CD4-positive, alpha-beta memory T cell (primary cell): ENCODE measurements at places on chromosomes 5 and 9. TPM values are rescaled to one million over a fixed set of nuclear protein-coding genes. Genes with fewer than 3 reads are reported as not detected.
A peak's percentile ranks its signal among the peaks of the same experiment; 100 is the strongest.

FAXDC2 gene
- polyA plus RNA-seq, result 1.7 TPM

DNA sequence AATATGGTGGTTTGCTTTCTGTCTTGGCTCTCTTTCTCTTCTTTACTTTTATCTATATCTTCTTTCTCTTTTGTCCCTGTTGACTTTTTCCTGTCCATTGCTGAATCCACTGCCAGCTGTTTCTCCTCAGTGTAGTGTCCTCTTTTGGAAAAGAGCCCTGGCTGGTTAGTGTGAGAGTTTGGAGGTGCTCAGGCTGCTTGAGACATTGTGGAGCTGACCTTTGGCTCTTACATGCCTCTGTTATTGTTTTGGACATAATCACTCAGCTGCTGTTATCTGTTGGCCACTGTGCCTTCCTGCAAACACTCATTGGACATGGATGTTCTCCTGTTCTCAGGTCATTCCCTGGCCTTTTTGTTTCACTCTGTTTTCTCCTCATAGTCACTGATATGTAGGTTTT is 295.4 kb upstream of the RIOK2 start:
- H3K36me3 ChIP-seq, result no peaks in the 10 kb centered on the region
- no peaks in the 10 kb centered on the region for H3K4me1 ChIP-seq
- no peak overlapping the region for H3K27ac ChIP-seq
- no peak for DNase-seq
- no peak overlapping the region for H3K4me3 ChIP-seq
- no peaks in the 10 kb centered on the region for H3K27me3 ChIP-seq

DNA sequence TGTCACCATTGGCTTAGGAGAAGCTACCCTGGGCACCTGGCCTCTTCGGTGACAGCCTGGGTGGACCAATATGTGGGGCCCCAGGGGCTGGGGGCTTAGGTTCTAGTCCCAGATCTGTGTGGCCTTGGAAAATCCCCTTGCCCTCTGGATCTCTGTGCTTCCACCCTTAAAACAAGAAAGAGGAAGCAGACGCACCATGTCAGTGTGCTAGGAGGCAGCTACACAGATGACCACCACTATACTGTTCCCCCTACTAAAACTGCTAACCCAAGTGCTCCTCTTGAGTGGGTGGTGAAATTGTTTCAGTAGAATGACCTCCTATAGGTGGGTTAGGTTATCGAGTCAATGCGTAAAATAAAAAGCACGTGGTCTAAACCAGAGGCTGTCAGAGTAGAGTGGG is 31.0 kb downstream of the AFAP1L1 start:
- DNase-seq, result no peak
- no peaks in the 10 kb centered on the region for H3K27me3 ChIP-seq
- no peaks in the 10 kb centered on the region for H3K4me1 ChIP-seq
- H3K27ac ChIP-seq, result no peak overlapping the region
- no peak overlapping the region for H3K4me3 ChIP-seq
- H3K36me3 ChIP-seq, result no peaks in the 10 kb centered on the region

LURAP1L gene
- polyA plus RNA-seq, result not detected

DNA sequence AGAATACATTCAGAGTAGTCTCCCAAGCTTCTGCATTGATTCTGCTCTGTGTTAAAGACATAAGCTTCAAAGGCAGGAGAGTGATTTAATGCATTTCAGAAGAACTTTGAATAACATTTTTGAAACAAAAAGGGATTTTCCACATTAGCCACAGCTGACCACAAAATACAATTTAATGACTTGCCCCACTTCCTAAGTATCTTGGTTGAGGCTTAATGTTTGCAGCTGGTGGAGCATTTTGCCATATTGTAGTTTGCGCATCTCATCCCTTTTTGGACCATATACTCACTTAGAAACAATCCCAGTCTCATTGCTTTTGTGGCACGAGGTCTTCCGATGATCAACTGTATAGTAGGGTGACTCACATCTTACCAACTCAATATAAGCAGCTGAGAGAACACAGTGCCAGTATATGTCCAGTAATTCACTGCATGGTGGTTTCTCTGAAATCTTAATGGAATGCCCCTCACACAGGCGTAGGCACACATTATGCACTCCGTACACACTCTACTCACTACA is 455.8 kb upstream of the PTGER4 start:
- H3K4me1 ChIP-seq, result peaks cover 16% of the 10 kb centered on the region
- no peak overlapping the region for H3K4me3 ChIP-seq
- no peak overlapping the region for H3K27ac ChIP-seq
- H3K36me3 ChIP-seq, result no peaks in the 10 kb centered on the region
- peak; percentile 53 for DNase-seq
- no peaks in the 10 kb centered on the region for H3K27me3 ChIP-seq

DNA sequence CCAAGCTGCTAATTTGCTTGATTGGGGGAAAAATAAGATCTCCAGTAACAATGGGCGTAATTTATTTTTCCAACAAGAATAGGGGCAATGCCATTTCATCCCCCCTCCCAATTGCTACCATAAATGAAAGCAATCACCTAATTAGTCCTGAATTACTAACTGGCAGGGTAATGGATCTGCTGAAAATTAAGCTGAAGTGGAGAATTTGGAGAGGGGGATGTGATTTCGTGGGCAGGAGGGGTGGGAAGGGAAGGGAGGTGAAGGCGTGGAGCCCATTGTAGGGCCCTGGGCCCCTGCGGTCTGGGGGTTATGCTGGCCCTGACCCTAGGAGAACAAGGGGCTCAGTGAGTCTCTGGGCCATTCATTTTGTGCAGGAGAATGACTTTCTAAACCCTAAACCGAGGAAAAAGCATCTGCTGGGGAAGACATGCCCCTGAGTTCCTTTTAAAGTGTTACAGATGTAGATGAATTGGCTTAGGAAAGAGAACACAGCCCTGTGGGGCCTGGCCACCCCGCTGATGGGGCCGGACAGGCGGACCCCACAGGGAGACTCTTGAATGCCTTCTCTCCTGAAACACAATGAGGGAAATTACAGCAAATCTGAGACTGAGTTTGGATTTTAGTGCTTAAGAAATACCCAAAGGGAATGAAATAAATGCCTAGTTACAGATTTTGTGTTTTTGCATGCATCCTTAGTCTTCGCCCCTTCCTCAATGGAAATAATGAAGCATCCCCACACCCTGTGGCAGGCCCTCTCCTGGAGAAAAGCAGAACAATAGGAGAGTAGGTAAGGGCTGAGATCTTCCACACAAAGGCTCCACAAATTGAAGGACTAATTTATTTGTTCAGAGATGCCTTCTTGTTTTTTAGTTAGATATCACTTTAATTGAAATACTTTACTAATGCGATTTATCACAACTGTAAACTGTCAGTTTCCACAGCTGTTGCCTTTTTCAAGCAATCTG is 143.2 kb downstream of the PSAT1 start:
- H3K4me3 ChIP-seq, result no peak overlapping the region
- peaks cover 5% of the 10 kb centered on the region for H3K4me1 ChIP-seq
- H3K27ac ChIP-seq, result no peak overlapping the region
- DNase-seq, result peak; percentile 16
- H3K27me3 ChIP-seq, result no peaks in the 10 kb centered on the region
- no peaks in the 10 kb centered on the region for H3K36me3 ChIP-seq

TAF11L10 gene
- polyA plus RNA-seq, result not detected

GRCh38 chr5:79743846-79744605 is 54.4 kb downstream of the CMYA5 start:
- no peak for DNase-seq
- no peak overlapping the region for H3K4me3 ChIP-seq
- H3K36me3 ChIP-seq, result no peaks in the 10 kb centered on the region
- no peaks in the 10 kb centered on the region for H3K27me3 ChIP-seq

GRCh38 chr5:53405396-53405795 is 75.0 kb upstream of the FST start:
- no peaks in the 10 kb centered on the region for H3K36me3 ChIP-seq
- no peaks in the 10 kb centered on the region for H3K4me1 ChIP-seq
- no peak overlapping the region for H3K4me3 ChIP-seq
- H3K27ac ChIP-seq, result no peak overlapping the region
- DNase-seq, result no peak
- H3K27me3 ChIP-seq, result no peaks in the 10 kb centered on the region

NPR3 gene
- polyA plus RNA-seq, result not detected

GRCh38 chr9:109597496-109597895 is 99.4 kb upstream of the PTPN3 start:
- no peaks in the 10 kb centered on the region for H3K36me3 ChIP-seq
- no peak overlapping the region for H3K4me3 ChIP-seq
- H3K27me3 ChIP-seq, result no peaks in the 10 kb centered on the region
- no peak overlapping the region for H3K27ac ChIP-seq
- H3K4me1 ChIP-seq, result no peaks in the 10 kb centered on the region

DNA sequence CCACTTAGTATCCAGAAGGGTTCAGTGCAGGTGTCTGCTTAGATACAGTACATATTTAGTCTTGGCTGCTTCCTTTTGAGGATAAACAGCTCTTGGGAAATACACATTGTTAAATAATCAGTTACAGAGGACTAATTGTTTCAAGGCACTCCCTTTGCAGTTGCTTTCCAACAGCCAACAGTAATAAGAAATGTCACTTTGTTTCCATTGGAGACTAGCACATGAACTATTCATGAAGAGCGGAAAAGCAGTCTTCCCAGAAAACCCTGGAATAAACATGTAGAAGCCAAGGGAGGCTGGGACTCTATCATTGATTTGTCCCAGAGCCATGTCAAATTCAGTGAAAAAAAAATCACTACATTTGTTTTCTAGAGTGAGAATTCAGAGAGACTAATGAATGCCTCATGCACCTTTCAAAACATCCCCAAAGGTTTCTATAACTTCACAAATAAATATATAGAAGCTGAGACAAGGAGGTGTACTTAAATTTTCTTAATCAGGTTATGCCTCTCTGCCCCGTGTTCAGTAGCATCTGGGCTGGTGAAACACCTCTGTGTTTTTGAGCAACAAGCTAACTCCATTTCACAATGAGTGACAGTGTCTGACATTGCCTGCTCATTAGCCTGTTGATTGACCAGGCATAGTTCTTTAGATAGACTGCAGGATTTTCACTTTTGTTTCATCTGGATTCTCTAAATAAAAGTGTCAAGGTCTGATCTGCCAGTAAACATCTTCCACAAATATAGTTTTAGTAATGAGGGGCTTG is 271.5 kb downstream of the ARRDC3 start:
- H3K36me3 ChIP-seq, result no peaks in the 10 kb centered on the region
- no peak overlapping the region for H3K27ac ChIP-seq
- H3K4me3 ChIP-seq, result no peak overlapping the region
- no peak for DNase-seq

DNA sequence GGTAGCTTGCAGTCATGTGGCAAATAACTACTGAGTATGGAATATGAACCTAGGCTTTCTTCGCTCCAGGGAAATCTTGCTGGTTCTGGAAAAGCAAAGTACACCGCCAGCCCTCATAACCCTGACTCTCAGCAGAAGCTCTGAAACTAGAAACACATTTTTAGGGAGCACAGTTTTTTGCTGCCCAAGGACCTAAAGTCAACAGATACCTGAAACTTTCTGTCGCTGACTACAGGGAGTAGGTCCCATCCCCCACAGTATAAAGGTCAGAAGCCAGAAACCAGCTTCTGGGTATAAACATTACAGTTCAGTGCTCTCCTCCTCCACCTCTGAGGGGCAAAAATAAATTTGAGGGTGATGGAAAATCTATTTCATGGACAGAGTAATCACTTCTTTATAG is 3.0 kb downstream of the ATOX1 start:
- H3K4me1 ChIP-seq, result peaks cover 42% of the 10 kb centered on the region
- H3K4me3 ChIP-seq, result no peak overlapping the region
- H3K27me3 ChIP-seq, result no peaks in the 10 kb centered on the region
- no peak overlapping the region for H3K27ac ChIP-seq
- H3K36me3 ChIP-seq, result peaks cover 2% of the 10 kb centered on the region

DNA sequence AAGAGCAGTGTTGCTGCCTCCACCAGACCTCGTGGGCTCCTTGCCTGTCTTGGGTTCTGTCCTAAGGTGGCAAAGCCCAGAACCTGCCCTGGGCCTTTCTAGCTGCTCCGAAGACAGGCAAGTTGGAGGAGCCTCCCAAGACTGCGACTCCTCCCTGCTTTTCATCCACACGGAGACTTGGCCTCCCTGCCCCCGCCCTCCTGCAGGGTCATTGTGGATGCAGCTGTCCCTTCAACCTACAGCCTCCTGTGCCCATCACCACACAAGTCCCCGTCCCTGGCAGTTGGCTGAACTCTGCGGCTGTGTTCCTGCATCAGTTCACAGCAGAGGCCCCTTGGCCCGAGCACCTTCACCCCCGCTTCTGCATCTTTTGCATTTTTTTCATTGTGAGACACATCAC is 59.2 kb downstream of the WNK2 start:
- no peaks in the 10 kb centered on the region for H3K36me3 ChIP-seq
- H3K27me3 ChIP-seq, result no peaks in the 10 kb centered on the region
- H3K4me3 ChIP-seq, result no peak overlapping the region

- H3K4me1 ChIP-seq, result peaks cover 95% of the 10 kb centered on the region
- peaks cover 43% of the 10 kb centered on the region for H3K36me3 ChIP-seq
- no peak overlapping the region for H3K4me3 ChIP-seq
- peak overlapping the region; percentile 5 for H3K27ac ChIP-seq
- H3K27me3 ChIP-seq, result no peaks in the 10 kb centered on the region
- no peak for DNase-seq
Measured at GRCh38 chr9:92976431-92976830, 29.1 kb downstream of the FGD3 start.

DAB2 gene
- not detected for polyA plus RNA-seq

DNA sequence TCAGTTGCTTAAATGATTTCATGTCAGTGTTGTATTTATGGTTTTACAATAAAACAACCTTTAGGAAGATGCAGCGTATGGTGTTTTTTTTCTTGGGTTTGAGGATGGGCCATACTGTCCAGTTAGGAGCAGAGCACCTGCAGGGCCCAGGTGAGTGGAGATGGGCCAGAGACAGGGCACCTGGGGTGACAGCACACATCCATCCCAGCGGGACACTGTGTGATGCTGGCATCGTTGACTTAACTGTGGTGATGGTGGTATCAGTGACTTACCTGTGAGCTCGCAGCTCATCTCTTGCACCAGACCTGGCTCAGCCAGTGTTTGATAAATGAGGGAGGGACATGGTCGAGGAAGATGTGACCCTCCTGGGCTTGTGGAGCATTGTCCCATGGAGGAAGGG is 21.6 kb downstream of the AMBP start:
- no peak for DNase-seq
- H3K27ac ChIP-seq, result no peak overlapping the region
- no peaks in the 10 kb centered on the region for H3K27me3 ChIP-seq
- H3K36me3 ChIP-seq, result no peaks in the 10 kb centered on the region

PCDHGB3 gene
- not detected for polyA plus RNA-seq
